ENCODE measurements at places on chromosomes 12 and 14. TPM values are rescaled to one million over a fixed set of nuclear protein-coding genes. Genes with fewer than 3 reads are reported as not detected.
A peak's percentile ranks its signal among the peaks of the same experiment; 100 is the strongest.

DNA sequence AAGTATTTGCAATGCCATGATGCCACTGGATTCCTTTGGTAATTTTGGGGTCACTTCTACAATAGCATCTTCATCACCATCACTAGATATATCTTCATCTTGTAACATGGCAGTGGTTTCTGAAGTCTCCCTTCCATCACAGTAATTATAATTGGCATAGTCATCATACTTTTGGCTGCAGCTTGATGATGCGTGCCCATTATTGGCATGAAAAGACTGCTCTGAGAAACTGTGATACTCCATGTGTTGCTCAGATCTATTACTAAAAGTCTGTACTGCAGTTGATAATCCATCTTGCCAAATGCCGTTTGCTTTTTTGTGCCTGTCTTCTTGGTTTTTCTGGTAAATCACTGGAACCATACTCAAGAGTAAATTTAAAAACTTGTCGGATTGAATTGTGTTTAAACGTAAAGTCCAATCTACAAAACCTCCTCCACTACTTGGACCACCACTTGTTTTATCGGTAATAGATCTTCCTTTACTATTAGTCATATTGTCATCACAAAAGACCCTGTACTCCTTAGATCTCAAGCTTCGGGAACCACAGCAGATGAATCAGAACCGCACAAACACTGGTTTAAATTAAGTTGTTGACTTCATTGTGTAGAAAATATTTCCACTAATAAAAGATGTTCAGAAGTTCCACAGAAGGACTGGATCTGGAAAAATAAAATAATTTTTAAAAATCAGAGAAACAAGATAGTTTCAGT lies 29.9 kb downstream of the SLC41A2 start:
- no peak for DNase-seq

NCKAP5L gene
- total RNA-seq: 12.9 TPM

DNA sequence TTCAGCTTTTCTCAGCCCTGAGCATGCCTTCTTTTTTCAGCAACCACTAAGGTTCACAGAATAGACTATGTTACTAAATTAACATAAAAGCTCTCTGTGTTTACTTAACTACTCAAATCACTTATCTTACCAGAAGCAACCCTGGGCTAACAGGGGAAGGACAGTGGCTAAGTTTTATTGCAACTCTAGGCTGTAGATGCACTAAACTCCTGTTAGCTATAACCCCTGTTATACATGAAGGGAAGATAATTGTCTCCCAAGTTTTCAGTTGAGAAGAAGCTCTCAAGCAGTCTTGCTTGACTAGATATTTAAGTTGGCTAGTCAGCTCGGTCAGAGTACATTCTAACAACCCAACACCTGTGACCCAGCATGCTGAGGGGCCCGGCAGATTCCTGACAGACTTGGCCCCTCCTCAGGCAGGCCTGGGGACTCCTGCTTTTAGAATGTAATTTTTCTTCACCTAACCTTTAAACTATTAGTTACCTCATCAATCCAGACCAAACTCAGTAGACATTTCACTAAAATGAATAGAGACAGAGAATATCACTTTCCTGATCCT lies 464.5 kb downstream of the EGLN3 start:
- no peak for DNase-seq

GRCh38 chr14:102872020-102872419 lies 50.4 kb upstream of the AMN start:
- peak; percentile 43 for DNase-seq

GRCh38 chr12:131021154-131021541 lies 67.4 kb downstream of the ADGRD1 start:
- no peak for DNase-seq

DNA sequence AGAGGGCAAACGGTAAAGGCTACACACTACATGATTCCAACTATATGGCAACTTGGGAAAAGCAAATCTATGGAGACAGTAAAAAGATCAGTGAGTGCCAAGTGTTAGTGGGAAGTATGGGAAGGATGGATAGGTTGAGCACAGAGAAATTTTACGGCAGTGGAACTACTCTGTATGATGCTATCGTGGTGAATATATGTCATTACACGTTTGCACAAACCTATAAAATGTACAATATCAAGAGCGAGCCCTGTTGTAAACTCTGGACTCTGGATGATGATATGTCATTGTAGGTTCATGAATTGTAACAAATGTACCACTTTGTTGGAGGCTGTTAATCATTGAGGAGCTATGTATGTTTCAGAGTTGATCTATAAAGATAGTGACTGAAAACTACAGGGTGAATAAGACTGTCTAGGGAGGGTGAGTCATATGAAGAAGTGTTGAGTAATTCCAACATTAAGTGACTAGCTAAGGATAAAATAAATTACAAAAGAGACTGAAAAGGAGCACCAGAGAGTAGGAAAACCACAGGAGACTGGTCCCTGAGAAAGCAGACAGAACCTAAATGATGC lies 349.2 kb upstream of the LMO3 start:
- DNase-seq: no peak

Measured in T-cell (primary cell).